SK-N-MC (cell line): ENCODE measurements at places on chromosomes 6 and 20.

GRCh38 chr20:4073852-4074741 lies 58.7 kb upstream of the RNF24 start:
- no peak for DNase-seq

DNA sequence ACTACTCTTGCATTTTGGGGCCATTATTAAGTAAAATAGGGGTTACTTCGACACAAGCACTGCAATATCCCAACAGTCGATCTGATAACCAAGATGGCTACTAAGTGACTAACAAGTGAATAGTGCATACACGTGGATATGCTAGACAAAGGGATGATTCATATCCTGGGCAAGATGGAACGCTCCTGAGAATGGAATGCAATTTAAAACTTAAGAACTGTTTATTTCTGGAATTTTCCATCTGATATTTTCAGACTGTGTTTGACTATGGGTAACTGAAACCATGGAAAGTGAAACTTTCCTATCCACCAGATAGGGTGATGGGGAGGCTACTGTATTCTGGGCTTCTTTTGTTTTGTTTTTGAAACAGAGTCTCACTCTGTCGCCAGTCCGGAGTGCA lies 66.5 kb downstream of the ILRUN start:
- DNase-seq, result no peak

DNA sequence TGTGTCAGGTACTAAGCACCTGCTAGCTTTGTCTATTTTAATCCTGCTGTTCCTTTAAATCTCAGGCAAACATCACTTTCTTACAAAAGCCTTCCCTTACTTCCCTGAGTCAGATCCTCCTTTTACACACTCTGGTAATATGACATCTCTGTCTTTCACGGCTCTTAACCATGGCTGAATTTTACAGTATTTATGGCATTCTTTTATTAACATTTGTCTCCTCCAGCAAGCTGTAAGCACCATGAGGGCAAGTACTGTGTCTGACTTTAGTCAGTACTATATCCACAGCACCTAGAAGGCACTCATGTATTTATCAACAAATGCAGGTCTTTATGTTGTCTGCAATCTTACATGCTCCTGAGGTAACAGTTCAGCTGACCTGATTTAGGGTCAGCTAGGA lies 33.7 kb upstream of the HBS1L start:
- DNase-seq, result no peak

DNA sequence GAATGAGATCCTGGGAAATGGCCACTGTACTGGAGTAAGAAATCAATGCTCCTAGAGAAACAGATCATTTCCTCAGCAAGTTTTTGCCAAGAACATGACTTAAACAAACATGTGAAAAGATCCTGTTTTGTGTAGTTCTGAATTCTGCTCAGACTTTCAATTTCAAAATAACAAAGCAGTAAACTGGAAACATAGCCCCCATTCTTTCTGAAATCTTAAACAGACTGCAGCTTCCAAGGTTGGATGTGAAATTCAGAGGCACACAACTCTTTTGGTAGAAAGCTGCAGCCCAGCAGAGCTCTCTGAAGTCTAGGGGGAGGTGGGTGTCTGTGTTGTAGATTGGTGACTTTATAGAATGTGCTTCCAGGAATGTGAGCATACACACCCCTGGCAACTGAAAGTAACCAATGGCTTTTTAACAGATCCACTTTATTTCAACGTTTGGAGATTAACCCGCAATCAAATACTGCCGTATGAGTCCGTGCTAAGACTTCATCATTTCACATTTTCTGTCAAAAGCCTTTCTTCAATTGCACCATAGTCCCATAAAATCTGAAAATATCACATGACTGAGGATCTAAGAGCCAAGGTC lies 86.4 kb downstream of the ATXN1 start:
- DNase-seq, result no peak

GRCh38 chr6:1865585-1865984 lies 255.9 kb downstream of the FOXC1 start:
- no peak for DNase-seq

GRCh38 chr6:14743144-14743473 lies 502.8 kb upstream of the JARID2 start:
- DNase-seq, result no peak

GRCh38 chr20:35910254-35910653 lies 44.0 kb downstream of the SCAND1 start:
- DNase-seq, result no peak

GRCh38 chr6:112357791-112358190 lies 10.7 kb downstream of the RFPL4B start:
- DNase-seq, result no peak

DNA sequence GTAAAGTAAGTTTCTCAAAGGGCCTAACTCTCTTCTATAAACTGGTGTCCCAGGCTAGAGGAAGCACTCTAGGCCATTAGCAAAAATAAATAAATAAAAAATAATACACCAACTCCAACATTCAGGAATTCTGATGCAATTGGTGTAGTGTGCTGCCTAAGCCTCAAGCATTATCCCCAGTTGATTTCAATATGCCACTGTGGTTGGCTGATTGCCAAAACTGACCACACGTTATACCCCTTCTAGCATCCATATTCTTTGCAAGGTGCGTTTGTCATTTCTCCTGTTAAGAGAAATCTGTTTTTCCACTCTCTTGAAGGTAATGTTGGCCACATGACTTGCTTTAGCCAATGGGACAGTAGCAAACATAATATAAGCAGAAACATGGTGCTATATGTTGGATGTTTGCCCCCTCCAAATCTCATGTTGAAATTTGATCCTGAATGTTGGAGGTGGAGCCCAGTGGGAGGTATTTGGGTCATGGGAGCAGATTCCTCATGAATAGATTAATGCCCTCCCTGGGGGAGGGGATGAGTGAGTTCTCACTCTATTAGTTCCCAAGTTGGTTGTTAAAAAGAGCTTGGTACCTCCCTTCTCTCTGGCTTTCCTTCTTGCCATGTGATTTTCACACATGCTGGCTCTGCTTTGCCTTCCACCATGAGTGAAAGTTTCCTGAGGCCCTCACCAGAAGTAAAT lies 71.9 kb upstream of the PLCB4 start:
- no peak for DNase-seq

DNA sequence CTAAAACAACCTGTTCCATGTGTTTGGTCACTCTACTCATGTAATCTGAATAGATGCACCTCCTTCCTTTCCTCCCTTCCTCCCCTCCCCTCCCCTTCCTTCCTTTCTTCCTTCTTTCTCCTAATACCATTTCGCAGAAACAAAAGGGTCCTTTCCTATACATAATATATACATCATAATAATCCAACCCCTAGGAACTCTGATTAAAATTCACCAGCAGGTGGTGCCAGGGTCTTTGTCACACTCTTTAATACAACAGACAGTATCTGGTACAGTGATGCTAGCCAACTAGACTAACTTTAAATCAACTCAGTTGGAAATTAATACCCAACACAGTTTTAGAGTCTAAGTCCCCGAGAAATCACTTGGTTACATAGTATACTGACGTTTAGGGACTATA lies 181.2 kb upstream of the SHLD1 start:
- DNase-seq, result peak; percentile 28

DNA sequence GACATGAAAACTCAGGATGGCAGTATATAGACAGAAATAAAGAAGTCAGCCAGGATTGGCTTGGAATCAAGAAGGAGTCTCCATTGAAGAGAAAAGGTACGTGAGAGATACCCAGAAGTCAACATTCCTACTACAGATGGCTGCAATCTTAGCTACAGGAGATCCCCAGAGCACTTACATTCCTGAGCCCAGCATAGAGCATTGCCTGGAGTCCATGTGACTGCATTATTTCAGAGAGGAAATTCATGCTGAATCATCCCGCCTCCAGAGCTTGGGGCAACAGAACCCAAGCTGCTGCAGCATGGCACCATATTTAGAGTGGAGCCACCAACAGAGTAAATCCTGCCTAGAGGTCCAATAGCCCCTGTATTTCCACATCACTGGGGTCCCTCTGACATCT lies 125.0 kb upstream of the GRIK2 start:
- DNase-seq, result no peak

GRCh38 chr6:9295644-9296043 lies 860.3 kb upstream of the SLC35B3 start:
- DNase-seq, result no peak

DNA sequence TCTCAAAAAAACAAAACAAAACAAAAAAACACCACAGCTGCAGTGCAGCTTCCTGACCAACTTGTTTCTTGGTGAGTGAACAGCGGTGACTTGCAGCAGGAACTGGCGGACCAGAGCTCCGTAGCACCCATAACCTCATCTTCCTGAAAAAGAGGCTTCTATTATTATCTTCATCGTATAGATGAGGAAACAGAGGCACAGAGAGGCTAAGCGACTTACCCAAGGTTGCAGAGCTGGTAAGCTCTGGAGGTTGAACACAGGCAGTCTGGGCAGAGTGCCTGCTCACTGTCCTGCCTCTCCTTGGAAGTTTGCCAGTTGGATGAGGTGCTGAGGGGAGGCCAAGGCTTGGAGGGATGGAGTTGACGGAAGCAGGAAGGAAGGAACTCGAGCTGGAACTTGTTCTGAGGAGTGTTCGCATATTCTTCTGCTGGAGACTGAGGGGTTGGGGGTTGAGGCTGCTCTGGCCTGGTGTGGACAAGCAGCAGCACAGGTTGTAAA lies 47.9 kb upstream of the CCDC167 start:
- no peak for DNase-seq

GRCh38 chr20:52425253-52425652 lies 233.7 kb upstream of the ZFP64 start:
- DNase-seq, result no peak
